ENCODE measurements at places on chromosomes 11 and 22.

DNA sequence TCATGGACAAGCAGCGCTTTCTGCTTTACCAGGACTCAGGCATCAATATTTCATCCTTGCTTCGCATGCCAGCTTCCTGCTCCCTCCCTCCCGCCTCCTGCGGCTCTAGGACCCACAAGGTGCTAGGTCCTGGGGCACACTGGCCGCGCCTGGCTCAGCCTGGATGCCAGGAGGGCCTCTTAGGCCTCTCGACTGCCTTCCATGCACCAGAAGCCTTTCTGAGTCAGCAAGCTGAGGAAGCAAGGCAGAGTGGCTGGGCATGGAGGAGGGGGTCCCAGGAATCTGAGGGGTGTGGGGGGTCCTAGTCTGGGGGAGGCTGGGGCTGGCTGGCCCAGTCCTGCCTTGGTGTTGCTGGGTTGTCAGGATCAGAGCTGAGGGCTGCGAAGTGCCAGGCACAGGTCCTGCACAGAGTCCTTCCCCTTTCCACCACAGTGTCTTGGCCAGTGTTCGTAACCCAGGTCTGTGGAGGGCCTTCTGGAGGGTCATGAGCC, 61.0 kb upstream of the THY1 start:
- DNase-seq: no peak

DNA sequence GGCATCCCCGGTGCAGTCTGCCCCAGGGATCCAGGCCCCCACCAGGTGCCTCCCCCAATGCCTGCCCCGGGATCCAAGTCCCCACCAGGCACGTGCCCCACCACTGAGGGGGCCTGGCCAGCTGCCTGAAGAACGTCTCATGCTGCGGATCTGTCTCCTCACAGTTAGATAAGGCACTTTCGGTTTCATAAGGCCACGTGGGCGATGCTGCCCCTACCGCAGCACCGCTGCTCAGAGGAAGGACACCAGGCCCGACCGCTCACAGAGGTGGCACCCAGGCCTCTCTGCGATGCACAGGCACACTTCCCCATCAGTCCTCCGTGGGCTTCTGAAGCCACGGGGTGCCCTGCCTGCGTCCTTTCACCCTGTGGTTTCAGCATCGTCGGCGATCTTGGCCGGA, 68.1 kb upstream of the BID start:
- no peak for DNase-seq

GRCh38 chr11:19723572-19724342, 11.1 kb downstream of the NAV2 start:
- peak; percentile 53 for DNase-seq

DNA sequence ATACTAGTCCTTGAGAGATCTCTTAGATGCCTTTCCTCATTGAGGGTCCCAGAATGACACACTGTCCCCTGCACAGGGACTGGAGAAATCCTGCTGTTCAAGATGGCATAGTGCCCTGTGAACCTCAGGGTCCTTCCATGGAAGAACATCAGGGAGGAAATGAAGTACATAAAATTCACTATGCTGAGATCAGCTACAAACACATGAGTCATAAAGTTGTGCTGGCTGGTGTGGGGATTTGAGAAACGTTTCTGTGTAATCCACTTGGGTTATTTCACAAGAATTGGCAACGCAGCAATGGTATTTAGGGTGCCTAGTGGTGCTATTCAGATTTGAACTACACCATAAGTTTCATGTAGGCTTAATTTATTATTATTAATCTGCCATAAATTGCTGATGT, 174.4 kb downstream of the MAML2 start:
- DNase-seq: peak; percentile 86

- DNase-seq: no peak
Observed at GRCh38 chr11:16240687-16241086, 115.7 kb downstream of the SOX6 start.

GRCh38 chr22:46737976-46738646, at the start of gene CERK:
CERK (minus strand) TSS chr22:46738252; CDS start chr22:46738148, 104 bp downstream.
- DNase-seq: peak; percentile 75

DNA sequence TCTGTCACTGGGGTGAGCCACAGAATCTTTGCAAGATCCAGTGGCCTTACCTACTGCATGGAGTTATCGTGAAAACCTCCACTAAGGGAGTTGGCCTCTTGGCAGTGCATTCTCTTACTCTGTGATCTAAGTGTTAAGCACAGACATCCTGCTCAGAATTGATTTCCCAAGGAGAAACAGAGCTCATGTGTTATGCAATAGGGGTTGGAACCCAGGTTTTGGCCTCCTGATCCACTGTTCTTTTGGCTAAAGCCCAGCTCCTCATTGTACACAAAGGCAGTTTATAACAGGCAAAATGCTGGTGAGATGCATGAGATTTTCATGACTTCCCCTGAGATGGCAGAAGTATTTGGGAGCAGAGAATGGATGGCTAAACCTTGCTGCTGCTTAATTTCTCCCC, 11.8 kb downstream of the DTX4 start:
- DNase-seq: no peak

DNA sequence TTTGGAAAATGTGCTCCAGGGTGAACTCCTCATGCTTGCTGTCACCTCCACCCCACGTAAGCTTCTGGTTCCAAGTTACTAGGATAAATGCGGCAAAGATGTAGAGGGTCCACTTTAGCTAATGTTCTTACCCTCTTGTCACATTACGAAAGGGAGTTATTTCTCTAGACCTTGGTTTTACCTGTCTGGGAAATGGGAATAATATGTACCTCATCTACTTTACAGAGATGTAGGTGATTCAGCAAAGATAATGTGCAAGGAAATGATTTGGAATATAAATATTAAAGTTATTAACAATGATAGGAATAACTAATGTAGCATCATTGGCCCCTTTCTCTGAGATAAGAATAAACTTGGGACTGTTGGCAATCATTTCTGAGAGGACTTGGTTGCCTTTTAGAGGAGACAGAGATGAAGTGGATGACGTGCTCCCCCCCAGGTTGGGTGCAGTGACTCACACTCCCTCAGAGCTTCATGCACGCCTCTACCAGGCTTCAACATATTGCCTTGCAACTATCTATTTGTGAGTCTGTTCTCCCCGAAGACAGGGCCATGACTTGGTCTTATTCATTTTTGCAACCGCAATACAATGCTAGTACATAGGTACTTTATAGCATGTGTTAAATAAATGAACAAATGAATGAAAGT, 97.1 kb downstream of the ME3 start:
- peak; percentile 89 for DNase-seq

DNA sequence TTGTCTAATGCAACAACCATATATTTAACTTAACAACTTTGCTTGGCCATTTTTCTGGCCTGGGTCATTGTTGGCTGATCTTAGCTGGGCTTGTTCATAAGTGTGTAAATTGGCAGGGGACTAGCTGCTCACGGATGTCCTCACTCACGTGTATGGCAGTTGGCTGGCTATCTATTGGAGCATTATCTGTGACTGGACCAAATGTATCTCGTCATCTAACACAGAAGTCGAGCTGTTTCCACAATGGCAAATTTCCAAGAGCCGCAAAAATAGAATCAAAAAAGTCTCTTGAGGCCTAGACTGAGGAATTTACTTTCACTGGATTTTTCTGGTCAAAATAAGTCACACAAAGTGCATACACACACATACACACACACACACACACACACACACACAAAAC, 893.3 kb downstream of the FAM181B start:
- DNase-seq: peak; percentile 4

GRCh38 chr11:34302046-34302921, 55.5 kb downstream of the ABTB2 start:
- peak; percentile 98 for DNase-seq

- no peak for DNase-seq
Observed at GRCh38 chr22:49530671-49531367, 296.9 kb downstream of the BRD1 start.

DNA sequence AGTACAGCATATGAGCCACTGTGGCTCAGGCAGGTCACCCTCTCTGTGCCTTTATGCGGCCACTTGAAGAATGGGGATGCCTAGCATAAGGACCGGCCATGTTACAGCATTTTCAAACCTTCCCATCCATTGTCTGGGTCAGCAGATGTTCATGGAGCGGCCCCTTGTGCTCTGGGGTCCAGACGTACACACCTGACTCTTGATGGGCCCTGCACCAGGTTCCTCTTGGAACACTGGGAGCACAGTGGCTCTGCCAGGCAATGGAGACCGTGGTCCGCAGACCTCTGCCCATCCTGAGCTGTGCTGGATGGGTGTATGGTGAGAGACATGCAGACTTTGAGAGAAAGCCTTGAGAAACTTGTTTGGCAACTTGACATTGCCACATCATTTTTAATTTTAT, 9.8 kb downstream of the PRDM11 start:
- DNase-seq: no peak

- peak; percentile 54 for DNase-seq
Observed at GRCh38 chr22:44620129-44620840, 81.7 kb upstream of the PRR5 start.

DNA sequence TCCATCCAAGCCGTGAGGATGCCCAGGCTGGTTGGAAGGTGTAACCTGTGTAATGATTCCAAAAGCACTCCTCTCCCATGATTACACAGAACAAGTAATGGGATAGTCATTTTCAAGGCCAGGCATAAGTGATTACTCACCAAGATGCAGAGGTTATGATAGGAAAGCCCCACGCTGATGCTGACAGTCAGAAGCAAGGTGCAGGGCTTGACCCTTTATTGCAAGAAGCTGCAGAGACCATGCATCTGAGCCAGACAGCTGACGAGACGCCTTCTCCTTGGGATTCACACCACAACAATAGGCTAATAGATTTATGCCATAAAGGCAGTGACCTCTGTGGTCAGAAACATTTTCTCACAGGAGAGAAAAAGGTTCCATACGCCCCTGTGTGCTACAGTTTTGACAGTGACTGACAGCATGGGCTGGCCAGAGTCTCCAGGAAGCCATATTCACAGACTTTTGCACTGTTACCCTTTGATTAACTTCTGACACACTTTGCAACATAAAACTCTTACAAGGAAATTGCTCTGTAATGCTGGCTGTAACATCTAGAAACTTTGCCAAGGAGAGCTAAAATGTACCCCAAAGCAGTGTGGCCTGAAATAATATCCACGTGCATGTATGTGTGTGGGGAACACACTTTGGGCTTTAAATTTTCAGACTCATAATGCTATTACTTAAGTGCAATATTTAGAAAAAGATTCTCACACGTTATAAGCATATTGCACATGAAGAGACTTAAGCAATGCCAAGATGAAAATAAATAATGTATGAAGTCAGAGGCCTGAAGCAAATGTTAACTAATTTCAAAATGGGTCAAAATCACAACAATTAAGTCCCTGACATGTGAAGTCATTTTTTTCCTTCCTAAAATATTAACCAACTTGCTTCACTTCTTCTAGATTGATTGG, 1079.0 kb upstream of the TENM4 start:
- no peak for DNase-seq

DNA sequence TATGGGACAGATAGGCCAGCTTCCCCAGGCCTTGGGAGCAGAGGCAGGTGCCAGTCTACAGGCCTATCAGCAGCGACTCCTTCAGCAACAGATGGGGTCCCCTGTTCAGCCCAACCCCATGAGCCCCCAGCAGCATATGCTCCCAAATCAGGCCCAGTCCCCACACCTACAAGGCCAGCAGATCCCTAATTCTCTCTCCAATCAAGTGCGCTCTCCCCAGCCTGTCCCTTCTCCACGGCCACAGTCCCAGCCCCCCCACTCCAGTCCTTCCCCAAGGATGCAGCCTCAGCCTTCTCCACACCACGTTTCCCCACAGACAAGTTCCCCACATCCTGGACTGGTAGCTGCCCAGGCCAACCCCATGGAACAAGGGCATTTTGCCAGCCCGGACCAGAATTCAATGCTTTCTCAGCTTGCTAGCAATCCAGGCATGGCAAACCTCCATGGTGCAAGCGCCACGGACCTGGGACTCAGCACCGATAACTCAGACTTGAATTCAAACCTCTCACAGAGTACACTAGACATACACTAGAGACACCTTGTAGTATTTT, 26.6 kb upstream of the L3MBTL2 start:
- DNase-seq: no peak

GRCh38 chr22:49278340-49278739, 549.3 kb downstream of the BRD1 start:
- DNase-seq: no peak

GRCh38 chr11:102117472-102118113, 7.3 kb downstream of the YAP1 start:
- DNase-seq: peak; percentile 29

DNA sequence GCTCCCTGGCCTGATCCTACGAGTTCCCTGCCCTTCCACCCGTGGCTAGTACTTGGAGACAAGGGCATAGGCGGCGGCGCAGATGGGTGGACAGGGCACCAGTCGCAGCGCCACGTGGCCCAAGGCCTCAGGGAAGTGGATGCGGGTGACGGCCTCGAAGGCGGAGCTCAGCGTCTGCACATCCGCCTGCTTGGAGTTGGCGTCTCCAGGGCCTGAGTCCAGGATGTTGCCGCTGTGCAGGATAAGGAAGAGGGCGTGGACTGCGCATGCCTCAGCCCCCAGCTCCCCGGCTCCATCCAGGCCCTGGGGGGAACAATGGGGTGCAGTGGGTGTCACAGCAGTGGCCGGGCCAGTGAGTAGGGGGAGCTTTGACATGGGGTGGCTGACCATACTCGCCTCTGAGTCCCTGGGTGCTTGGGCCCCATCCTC, 6.6 kb downstream of the PITPNM1 start:
- no peak for DNase-seq

DNA sequence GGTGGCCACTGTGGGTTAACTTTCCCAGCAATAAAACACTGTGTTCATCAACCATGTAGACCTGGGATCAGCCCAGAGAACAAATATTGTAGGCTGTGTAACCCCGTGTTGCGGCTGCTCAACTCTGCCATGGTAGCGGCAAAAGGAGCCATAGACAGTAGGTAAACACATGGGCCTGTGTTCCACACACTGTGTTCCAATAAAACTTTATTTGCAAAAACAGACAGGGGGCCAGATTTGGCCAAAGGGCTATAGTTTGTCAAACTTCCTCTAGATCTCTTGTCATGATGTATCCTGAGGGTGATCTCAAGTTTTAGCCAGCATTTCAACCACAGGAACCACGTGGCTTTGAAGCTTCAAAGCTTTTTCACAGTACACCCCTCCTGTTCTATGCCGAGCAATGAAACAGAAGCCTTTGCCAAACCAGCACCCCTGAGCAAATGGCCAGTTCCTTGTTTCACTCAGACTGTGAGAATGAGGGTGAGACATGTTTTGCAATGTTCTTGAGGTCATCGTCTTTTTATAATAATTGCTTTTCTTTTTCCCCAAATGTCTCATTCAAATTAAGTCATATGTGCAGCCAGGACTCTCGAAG, 49.9 kb upstream of the FADD start:
- no peak for DNase-seq
